ENCODE measurements at places on chromosomes 7 and 10.

DNA sequence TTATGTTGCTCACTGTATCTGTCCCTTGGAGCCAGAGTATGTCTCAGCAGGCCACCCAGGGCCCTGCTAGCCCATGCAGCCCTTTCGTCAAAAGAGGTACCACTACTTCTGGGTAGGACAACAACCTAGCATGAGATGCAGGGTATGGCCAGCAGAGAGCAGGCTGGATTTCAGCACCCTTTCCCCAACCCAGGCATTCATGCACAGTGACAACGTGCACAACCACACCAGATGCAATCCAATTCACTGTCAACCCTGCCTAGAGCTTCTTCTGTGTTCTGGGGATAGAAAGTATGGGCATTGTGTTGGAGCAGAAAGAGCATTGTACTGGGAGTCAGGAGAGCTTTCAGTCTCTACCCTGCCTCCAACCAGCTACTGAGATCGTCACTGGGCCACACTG lies 37.9 kb downstream of the JAZF1 start:
- DNase-seq = peak; percentile 24

DNA sequence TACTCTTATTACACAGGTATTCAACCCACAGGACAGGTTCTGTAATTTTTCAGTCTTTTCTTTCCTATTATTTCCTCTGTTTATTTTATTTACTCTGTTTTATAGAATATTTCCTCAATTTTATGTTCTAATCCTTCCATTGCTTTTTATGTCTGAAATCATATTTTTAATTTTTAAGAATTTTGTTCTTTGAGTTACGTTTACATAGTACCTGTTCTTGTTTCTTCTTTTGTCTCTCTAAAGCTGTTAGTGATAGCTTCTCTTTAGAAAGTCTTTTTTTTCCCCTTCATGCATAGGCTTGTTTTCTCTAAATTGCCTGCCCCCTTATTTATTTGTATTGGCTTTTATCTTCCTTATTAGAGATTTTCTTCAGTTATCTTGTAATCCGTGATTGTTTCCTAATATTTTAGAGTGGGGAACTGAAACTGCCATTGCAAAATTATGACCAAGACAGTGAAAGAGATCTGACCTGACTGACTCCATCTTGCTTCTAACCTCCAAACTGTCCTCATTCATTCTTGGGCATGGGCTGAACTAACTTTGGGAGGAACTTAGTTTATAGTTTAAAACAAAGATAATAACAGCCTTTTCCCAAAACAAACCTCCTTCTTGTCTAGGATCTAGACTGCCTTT lies 187.6 kb downstream of the PFKFB3 start:
- no peak for DNase-seq

DNA sequence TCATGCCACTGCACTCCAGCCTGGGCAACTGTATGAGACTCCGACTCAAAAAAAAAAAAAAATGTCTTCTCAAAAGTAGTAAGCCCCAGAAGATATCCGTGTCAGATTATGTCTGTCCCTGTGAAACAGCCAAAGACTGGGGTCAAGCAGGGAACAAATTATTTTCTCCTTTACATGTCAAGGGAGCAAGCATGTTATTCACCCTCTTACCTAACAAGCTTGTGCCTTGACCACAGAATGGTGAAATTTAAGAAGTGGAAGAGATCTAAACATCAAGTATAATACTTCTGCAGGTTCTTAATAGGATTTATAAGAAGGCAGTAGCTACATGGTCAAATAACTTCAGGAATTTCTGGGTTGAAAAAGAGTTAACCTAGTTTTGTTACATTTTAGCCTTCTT lies 187.9 kb downstream of the ZNF365 start:
- DNase-seq = no peak

GRCh38 chr10:112708461-112708860 lies 241.6 kb upstream of the TCF7L2 start:
- DNase-seq = no peak

GRCh38 chr7:30861612-30862011 lies 50.0 kb upstream of the AQP1 start:
- no peak for DNase-seq

DNA sequence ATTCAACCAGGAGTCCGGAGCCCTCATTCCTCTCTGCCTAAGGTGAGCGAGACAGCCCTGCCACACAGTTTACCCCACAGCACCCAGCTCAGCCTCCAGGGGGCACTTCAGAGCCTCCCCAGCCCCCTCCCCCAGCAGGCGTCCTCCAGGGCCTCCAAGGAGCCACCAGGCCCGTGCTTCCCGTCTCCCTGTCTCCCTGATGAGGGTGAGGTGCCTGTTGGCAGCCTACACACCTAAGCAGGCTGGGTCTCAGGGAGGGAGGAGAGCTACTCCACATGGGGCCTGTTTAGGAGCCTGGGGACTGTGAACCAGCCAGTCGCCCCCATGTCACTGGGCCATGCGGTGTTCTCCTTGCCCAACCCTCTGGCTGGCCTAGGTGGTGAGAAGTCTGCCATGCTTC lies 28.9 kb upstream of the TRIM8 start:
- DNase-seq = no peak

GRCh38 chr7:17371671-17372524 lies 73.4 kb downstream of the AHR start:
- DNase-seq = no peak

DNA sequence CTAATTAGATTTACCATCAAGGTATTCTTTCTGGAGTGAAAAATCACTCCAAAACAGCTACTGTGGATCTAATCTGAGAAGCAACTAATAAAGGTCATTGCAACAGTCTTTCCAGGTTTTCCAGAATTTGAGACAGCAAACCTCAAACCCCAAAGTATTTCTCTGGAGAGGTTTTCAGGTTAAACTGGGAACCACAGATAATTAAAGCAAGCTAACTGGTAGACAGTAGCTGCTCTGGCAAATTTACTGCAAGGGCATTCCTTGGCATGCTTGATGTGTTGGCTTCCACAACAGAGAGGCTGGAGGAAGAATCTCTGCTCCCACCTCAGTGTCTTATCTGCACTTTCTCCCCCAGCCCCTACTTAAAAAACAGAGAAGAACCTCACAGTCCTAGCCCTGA lies 140.0 kb upstream of the NRBF2 start:
- no peak for DNase-seq

DNA sequence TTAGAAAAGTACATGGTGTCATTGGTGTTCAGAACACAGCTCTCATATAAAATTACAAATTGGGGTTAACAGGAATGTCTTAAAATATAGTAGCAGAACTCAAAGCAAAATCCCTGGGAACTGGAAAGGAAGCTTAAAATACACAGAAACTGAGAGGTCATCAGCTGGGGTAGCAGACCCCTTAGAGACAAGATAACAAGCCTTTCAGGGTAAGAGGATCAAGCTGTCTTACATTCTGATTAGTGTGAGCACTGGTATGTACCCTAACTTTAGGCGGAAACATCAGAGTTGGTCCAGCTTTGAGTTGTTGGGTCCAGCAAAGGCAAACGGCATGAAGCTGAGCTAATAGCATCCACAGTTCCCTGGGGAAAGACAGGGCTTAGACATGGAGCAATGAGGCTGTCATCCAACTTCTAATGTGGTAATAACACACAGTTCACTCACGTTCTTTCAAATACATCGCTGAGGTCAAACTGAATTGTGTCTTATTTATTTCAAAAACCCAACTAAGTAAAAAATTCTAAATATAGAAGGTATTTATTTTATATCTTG lies 32.6 kb downstream of the ARHGAP21 start:
- no peak for DNase-seq

- no peak for DNase-seq
These were observed 811 bp downstream of the RGS10 start for GRCh38 chr10:119541459-119542356.

GRCh38 chr7:91180746-91181145 lies 83.5 kb upstream of the FZD1 start:
- no peak for DNase-seq

GRCh38 chr10:132475086-132475485 lies 62.5 kb upstream of the INPP5A start:
- no peak for DNase-seq

GRCh38 chr10:70634011-70634410 lies 31.5 kb upstream of the PRF1 start:
- DNase-seq = no peak

Data from amygdala (tissue), 56 donors.